GM12878 (cell line): ENCODE measurements at places on chromosomes 13 and 19.

- peak; percentile 65 for DNase-seq
Measured at GRCh38 chr19:17929056-17929455, 3.8 kb upstream of the CCDC124 start.

DNA sequence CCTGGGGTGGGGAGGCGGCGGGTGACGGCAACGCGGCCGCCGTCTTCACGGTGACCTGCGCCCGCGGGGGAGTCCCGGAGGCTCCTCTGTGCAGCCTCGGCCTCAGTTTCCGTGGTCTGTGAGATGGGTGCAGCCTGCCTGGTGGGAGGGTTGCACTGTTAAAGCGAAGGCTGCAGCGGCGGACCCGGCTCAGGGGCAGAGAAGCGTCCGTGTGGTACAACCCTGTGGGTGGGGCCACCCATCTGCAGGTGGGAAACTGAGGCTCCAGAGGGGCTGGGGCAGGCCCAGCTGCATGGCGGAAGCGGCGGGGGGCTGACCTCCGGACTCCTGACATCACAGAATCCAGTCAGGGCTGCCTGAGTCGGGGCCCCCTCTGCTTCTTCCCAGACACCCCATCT lies 481 bp downstream of the FGF22 start:
- DNase-seq: no peak

DNA sequence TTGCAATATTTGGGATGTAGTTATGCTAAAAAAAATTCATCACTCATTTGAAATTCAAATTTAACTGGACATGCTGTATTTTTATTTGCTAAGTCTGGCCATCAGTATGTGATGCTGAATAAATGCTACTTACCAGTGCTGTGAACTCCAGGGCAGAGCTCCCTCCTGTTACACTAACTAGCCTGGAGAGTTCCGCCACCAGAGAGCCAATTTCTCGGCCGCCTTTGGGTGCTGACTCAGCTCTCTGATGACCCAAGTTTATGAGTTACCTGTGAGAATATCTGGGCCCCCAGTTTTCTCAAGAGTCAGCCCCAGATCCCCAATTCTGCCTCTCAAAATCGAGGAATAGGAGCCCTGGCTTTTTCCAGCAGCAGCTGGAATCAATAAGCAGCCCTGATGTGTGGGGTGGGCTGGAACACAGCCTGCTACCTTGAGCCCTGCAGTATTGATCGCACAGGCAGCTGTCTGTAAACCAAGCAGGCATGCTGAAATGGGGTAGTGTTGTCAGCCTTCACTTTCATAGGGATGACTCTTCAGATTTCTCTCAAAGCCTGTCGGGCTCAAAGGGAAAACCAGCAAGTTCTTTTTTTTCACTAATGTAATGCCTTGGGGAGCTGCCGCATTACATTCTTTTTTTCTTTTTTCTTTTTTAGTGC lies 113.7 kb downstream of the DNAJC15 start:
- no peak for DNase-seq

- DNase-seq: no peak
Measured at GRCh38 chr19:9842834-9843625, 7.9 kb downstream of the PIN1 start.

DNA sequence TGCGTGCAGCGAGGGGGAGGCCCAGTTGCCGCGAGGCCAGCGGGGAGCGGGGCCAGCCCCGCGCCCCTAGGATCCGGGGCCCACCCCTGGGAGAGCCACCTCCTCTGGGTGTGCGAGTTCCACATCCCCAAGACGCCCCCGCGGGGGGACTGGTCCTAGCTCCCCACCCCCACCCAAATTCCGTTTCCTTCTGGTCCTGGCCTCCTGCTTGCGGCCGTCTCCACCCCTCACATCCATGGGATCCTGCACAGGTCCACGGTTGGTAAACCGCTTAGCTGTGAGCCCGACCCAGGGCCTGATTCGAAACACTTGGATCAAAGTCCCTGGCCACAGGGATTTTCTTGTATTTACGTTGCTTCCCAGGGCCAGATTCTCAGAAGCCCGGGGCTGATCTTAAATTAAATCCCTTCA lies 324 bp upstream of the FBXO17 start:
- DNase-seq: no peak

DNA sequence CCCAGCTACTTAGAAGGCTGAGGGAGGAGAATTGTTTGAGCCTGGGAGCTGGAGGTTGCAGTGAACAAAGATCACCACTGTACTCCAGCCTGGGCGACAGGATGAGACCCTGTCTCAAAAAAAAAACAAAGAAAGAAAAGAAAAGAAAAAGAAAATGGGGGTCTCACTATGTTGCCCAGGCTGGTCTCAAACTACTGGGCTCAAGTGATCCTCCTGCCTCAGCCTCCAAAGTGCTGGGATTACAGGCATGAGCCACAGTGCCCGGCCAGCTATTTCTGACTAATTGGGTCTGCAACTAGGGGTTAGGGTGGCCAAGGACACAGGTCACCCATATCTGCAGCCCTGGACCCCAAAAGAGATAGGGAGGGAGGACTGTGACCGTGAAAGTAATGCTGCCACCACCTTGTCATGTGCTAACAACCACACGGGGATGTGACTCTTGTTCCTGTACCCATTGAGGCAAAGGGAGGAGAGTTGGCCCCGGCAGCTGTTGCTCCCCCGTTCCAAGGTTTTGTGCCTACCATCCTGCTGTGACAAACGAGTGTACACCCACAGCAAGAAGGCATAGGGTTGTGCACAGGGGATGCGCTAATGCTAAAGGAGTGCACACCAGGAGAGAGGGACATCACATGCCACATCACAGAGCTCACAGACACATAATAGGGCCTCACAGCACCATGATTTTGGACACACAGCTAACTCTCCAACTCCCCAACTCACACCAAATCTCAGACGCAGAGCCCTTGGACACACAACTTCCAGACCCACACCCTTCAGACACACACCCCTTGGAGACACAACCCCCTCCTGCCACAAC lies 619 bp downstream of the MEF2B start:
- DNase-seq: no peak
